ENCODE measurements at places on chromosomes 5 and 9.

GRCh38 chr5:93186076-93186682 lies 394.8 kb downstream of the NR2F1-AS1 start:
- DNase-seq: peak; percentile 94

DNA sequence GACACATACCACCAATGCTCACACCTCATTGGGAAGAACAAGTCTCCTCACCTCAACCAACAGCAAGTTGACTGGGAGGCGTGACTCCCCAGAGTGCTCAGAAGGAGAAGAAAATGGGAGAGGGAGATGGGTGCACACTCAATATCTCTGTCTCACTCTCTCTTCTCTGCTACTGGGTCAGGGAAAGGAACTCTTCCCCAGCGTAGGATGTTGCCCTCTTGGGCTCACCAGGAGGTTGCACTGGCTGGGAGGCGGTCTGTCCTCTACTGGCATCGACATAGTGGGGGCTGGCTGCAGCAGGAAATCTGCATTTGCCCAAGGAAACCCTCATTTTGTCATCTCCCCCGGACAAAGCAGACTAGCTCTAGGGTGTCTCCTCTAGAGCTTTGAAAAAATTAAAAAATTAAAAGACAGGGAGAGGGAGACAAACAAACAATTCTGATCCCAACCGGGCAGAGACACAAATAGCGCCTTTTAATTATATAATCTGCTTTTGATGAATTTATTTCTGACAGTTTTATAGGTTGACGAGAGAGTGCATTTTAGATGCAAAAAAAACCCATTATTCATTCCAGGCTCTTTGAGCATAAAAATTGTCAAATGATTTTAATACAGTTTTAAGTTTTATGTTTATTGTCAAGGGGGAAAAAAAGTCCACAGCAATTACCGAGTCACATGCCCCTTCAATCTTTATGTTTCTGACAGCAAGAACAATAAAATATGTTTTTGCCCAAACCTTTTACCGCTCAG lies 179.3 kb upstream of the MVB12B start:
- no peak for DNase-seq

DNA sequence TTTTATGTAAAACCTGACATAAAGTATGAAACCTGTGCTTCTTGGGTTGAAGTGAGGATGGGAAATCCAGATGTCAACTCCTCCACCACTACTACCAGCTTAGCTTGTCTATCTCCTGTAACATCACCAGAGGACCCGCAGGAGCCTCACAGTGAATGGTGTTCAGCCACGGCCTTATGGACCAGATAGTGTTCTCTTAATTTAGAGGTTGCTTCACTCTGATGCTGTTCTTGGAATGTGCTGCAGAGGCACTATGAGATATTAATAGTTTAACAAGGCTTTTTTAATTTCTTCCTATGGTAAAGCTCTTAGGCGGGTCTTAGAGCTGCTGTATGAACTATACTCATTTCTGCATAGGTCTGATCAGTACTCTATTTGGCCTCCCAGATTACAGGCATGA lies 27.9 kb downstream of the NFX1 start:
- no peak for DNase-seq

- DNase-seq: peak; percentile 50
Measured at GRCh38 chr5:107248066-107248695, 422.6 kb downstream of the EFNA5 start.

DNA sequence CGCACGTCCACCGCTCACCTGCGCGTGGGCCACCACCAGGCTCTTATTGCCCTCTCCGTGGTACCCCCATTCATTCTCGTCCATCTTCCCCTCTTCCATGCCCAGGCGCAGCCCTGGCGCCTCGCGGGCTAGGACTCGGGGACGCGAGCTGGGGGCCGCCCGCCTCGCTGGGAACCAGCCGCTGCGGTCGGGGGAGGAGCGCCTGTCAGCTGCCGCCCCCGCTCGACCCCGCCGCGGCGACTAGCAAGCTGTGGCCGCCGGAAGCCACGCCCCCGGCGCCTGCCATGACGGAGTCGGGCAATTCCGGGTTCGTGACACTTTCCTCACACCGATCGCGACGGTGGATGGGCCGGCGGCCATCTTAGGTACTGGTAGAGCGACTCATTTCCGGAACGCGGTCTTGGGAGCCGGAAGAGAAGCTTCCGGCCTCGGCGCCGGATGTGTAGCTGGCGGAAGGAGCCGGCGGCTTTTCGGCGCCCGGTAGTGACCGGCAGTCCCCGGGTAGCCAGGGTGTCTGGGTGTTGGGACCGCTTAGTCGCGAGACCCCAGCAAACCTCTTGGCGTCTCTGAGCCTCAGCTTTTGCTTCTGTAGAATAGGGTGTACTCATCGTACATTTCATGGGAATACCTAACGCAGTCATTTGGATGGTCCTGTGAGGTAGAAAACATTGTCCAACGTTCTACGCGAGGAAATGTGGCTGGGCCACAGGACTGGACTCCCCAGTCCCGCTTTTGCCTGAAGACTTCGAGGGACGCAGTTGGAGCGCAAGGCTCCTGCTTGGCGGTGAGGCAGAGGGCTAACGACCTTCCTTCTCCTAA lies at the start of gene IPPK:
IPPK (minus strand) TSS at position 242 of the 819 bp plus-strand sequence; CDS start at position 99, 143 bp downstream.
- DNase-seq: peak; percentile 99

- peak; percentile 76 for DNase-seq
Measured at GRCh38 chr5:154220625-154221024, 30.1 kb downstream of the GALNT10 start.

- no peak for DNase-seq
Measured at GRCh38 chr5:80591352-80591751, 21.3 kb upstream of the ANKRD34B start.

DNA sequence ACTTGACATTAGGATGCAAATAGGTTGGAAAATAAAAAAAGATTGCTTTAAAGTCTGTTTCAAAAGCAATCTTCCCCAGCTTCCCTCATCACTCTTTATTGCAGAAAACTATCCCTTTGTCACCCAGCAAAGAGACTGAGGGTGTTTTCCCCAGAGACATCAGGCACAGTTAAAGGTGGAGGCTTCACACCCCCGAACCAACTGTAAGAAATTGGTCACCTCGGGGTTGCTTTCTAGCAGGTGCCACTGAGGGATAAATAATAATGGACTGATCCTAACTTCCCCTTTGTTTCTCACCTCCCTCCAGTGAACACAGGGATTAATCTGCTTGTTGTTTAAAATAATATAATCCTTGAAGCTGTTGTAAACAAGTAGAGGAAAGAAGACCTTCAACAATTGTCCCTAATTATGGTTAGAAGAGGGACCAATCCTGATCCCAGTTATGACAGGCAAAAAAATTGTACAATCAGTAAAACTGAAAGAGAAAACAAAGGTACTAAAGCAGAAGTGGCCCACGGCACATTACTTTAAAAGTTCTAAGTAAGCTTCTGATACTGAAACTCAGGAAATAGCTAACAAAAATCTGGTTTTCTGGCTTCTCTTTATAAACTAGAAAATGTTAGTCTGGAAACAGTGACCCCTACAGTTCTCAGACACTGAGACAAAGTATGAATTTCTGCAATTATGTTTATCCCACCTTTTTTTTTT lies 6.6 kb upstream of the PCSK1 start:
- no peak for DNase-seq

DNA sequence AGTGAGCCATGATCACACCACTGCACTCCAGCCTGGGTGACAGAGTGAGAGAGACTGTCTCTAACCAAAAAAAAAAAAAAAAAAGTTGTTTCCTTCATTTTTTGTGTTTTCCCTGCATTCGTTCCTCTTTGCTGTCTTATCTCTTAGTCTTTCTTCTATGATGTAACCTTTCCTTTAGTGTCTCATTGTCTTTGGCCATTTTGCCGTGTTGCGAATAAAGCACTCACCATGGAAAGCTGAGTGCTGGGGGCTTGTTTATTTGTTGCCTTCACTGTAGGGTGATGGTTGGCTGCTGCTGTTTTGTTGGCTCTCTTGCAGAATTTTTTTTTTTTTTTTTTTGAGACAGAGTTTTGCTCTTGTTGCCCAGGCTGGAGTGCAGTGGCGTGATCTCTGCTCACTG lies 7.7 kb downstream of the EHMT1 start:
- DNase-seq: no peak

- no peak for DNase-seq
Measured at GRCh38 chr5:145246961-145247744, 588.0 kb downstream of the PRELID2 start.

DNA sequence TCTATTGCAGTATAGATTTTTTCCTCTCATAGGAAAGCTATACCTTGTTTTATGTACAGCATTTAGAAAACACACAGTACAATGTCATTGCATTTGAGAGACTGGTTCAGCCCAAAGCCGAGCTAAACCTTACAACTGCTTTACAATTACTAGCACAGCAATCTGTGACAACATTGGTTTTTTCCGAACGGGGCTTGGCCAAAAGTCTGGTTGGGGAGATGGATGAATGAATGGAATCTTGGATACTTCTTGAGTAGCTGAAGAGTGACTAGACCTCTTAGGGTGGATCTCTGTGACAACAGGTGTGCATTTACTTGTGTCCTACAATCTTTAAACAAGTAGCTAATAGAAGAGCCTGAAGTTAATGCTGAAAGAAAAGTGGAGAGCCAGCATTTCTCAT lies 1.2 kb downstream of the SGCD start:
- no peak for DNase-seq

DNA sequence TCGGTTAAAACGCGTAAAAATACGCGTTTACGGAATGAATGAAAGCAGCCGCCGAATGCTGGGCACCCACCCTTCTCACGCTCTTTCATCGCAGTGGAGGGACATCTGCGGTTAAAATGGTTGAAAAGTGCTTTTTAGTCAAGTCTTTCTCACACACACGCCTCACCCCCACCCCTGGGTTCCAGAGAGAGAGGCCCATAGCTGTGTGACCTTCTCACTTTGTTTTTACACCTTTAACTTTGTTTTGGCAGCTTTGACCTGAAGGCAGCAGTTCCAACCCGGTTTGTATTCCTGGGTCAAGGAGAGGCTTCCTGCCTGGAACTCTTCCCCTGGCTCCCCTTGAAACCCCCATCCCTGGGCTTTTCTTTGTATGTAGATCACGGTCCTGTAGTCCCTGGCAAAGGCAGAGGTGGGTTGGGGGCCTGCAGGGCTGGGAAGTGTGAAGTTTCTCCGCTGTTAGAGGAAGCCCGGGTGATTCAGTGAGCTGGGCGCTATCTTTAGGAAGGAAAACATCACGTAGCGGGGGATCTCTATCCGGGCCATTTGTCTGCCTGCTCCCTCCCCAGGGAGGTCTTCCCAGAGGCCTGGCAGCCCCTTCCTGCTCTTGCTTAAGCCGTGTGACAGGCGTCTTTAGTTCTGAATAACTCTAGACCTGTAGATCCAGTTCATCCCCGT lies 29.6 kb downstream of the SPRY4 start:
- peak; percentile 35 for DNase-seq

DNA sequence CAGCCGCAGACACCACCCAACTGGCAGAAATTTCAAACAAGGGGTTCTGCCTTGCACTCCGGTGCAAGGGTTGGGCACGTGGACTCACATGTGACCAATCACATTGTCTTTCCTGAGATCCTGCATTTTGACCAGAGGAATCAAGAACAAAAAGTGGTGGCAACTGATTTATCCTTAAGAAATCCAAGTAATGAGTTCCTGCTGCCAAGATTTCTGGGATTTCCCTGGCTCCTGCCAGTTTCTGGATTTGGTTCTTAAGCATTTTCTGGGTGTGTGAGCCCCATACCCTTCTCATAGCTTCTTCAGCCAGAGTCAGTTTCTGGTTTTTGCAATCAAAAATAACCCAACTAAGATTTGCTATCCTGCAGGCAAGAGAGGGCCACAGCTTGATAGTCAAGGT lies 17.4 kb upstream of the KCNIP1 start:
- no peak for DNase-seq

DNA sequence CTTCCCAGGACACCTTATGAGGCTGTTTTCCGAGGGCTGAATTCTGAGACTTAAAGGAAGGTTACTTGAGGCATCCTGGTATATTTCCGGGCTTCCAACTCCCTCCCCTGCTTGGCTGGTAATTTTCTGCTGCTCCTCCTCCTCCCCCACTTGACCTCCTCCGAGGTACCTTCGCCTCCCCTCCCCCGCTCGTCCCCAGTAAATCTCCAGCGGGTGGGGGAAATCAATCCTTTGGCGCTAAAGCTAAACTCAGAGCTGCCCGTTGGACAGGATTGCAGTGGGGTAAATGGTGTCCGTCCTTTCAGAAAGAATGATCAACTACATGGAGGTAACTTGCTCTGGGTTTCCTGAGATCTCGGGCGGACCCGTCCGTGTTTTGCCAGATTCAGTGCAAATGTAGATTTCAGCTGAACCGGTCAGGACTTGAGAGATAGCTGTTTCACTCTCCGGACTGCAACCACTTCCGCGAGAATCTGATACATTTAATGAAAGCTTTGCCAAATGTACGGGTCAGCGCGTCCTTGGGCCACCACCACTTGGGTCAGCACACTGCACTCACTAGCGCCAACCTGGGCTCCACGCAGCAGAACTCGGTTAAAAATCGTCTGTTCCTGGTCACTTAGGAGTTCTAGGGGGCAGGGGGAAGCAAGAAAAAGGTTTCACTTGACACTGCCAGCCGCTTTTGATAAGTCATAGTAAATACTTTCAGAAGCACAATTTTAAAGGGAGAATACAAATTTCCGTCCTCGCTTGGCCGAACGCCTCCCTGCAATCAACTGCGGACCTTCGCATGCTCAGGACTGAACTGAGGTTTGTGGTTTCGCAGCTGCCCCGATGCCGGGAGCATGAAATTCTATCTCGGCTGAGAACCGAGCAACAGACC lies 4.6 kb upstream of the ISL1 start:
- DNase-seq: peak; percentile 19

DNA sequence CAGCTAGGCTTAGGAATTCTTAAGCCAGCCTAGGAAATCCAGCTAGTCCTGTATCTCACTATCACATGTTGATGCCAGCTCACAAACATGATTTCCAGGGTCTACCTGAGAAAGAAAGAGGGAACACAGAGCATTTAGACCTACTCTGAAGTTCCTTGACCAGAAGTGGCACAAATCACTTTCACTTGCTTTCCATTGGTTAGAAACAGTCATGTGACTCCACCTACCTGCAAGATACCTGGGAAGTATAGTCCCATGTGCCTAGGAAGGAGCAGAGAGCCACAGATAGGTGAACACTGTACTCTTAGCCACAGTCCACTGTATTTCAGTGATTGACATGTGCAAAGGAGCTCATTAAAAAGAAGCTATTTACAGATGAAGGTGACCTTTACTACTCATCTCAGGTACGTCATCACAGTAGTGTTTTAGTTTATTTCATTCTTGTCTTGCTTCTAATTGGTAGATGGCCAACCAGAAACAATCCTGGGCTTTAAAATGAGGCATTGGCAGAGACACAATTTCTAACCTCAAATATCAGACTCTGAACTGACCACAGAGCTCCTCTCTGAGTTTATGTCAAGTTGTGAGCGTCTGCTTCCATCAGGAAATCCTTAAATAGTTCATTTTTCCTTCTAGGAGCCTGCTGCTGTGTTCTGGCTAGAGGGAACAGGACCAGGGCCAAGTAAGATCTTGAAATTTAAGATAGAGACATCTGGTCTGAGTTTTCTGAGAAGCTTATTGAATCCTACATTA lies 340.7 kb downstream of the TLE4 start:
- peak; percentile 61 for DNase-seq

Data from astrocyte of the spinal cord (primary cell).